ENCODE measurements at places on chromosomes 1 and 21. TPM values are rescaled to one million over a fixed set of nuclear protein-coding genes. Genes with fewer than 3 reads are reported as not detected.

Gene ANGPTL3
- total RNA-seq: 0.04 TPM

Gene ATP6V1G3
- total RNA-seq: not detected

Gene TMPRSS3
- not detected for total RNA-seq

Gene MYOG
- not detected for total RNA-seq

Gene RAD54L
- 42.2 TPM for total RNA-seq

Gene CFHR2
- total RNA-seq: not detected

Gene RAP1GAP
- total RNA-seq: 10.1 TPM

Gene ALPL
- total RNA-seq: 187 TPM

Gene NLRP3
- 1.4 TPM for total RNA-seq

Gene KRTAP13-2
- not detected for total RNA-seq

Gene OTUD7B
- 17.4 TPM for total RNA-seq

Gene HAO2
- total RNA-seq: 0.38 TPM

Gene TRABD2B
- 4.4 TPM for total RNA-seq

Gene ZMPSTE24
- total RNA-seq: 31.3 TPM

Data from H7 (cell line).